ENCODE measurements at places on chromosomes 1 and 21.

GRCh38 chr1:78052685-78053405 lies 7.1 kb downstream of the GIPC2 start:
- DNase-seq, result no peak

GRCh38 chr1:75310067-75310466 lies 175.9 kb downstream of the LHX8 start:
- no peak for DNase-seq

DNA sequence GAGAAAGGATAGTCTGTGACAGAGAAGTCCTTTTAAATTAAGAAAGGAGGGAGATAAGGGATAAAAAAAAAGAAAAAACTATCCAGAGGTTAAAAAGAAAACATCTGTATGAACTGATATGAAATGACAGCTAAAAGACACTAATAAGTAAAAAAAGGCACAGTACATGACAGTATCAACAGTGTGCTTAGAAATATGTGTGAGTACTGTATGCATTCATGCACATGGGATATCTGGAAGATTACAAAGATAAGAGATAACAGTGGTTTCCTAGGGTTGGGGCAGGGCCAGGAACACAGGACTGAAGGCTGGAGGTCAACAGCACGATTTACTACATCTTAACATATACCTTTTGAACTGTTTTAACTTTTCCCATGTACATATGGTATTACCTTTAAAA lies 13.3 kb downstream of the PTP4A2 start:
- DNase-seq, result no peak

- peak; percentile 0 for DNase-seq
These were observed 76.3 kb downstream of the NPHP4 start for GRCh38 chr1:5915587-5916571.

DNA sequence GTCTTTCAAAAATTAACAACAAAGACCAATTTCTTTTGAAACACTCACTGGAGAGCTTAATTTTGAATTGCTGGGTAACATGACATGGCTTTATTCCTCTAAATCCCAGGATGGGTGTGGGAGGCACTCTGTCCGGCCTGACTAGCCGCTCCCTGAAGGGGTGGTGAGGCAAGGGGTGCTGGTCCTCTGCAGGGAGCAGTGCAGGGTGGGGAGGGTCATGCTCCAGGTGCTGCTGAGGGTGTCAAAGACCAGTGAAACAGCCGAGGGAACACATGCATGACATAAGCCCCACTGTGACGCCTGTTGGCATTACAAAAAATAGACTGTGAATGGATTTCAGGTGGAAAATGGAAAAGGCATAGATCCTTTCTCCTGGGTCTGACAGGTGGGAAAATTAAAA lies 223.7 kb downstream of the VAV3 start:
- DNase-seq, result no peak

DNA sequence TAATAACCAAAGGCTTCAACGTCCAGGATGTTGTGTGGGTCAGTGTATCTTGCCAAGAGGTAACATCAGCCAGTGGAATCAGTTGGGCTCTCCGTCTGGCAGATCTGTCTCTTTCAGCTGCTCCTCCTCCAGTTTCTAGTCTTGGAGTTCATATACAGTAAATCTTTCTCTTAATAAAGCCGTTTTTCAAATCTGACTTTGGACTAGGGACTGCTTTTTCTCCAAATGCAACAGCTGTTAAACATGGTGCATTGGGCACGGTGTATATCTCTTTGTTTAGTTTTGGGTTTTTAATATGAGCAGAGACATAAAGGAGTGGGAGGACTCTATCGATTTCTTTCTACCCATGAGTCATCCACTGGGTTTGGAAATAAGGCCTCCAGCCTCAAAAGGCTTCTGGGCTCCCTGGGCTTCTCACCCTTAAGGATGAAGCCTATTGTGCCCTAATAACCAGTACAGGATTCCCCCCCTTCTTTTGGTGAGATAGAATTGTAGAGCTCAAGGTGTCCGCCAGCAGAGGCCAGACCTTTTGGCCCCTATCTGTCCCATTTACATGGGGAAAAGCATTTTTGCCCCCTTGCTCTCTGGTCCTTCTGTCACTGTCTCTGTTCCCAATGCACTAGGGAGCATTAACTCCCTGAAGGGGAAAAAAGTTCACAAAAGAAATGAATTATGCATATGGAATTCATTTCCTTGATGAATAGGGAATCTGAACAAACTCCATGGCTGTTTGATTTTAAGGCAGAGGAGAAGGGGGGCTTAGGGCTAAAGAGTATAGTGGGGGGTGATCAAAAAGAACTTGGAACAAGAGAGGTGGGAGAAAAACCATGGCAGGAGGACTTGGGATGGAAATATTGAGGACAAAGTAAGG lies 86.0 kb downstream of the PBX1 start:
- DNase-seq, result no peak

GRCh38 chr1:70685300-70686286 lies 274.5 kb downstream of the CTH start:
- DNase-seq, result peak; percentile 27

- DNase-seq, result no peak
These were observed 749 bp upstream of the LRIG2 start for GRCh38 chr1:113072141-113072756.

DNA sequence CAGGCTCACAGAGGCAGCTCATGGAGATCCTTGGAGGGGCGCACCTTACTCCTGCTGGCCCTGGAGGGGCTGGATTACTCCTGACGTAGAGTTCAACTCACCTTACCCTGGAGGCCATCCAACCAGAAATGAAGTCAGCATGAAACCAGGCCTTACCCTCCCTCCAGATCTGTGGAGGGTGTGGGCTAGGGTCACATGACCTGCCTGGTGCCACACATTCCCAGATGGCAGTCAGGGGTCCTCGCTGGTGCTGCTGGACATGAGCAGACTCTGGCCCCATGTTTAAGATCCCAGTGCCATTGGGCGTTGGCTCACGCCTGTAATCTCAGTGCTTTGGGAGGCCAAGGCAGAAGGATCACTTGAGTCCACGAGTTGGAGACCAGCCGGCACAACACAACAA lies 4.5 kb downstream of the C21orf58 start:
- DNase-seq, result no peak

GRCh38 chr1:12052008-12052573 lies 11.0 kb upstream of the TNFRSF8 start:
- no peak for DNase-seq

- no peak for DNase-seq
These were observed 16.6 kb upstream of the ESRRG start for GRCh38 chr1:216739793-216740192.

- DNase-seq, result no peak
These were observed 777.5 kb upstream of the ADGRL2 start for GRCh38 chr1:81023187-81023724.

GRCh38 chr1:21414015-21414414 lies 25.9 kb upstream of the NBPF3 start:
- no peak for DNase-seq

- DNase-seq, result no peak
These were observed 61.2 kb downstream of the TP53BP2 start for GRCh38 chr1:223784541-223784940.

DNA sequence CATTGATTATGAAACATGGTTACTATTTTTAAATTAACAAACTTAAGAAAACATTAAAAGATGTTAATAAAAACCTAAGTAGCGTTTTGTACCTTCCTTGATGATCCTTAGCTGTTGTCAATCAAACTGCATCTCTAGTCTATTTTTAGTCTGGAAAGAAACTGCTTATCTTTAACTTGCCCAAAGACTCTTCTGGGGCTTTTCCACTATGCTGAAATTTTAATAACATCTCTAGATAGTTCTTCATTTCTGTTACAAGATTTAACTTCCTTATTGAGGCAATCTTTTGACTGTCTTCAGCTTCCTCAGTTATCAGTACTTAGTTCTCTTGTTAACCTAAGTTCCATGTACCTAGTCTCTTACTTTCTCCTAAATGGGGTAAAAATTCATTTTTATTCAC lies 135.9 kb upstream of the HMCN1 start:
- no peak for DNase-seq

- no peak for DNase-seq
These were observed 129.7 kb upstream of the ZBTB40 start for GRCh38 chr1:22321917-22322316.

GRCh38 chr1:151289991-151290708 lies 8.1 kb downstream of the ZNF687 start:
- no peak for DNase-seq

GRCh38 chr1:78176448-78176847 lies 130.7 kb downstream of the GIPC2 start:
- DNase-seq, result peak; percentile 11

- DNase-seq, result peak; percentile 34
These were observed 10.9 kb downstream of the MORC3 start for GRCh38 chr21:36330904-36331303.

DNA sequence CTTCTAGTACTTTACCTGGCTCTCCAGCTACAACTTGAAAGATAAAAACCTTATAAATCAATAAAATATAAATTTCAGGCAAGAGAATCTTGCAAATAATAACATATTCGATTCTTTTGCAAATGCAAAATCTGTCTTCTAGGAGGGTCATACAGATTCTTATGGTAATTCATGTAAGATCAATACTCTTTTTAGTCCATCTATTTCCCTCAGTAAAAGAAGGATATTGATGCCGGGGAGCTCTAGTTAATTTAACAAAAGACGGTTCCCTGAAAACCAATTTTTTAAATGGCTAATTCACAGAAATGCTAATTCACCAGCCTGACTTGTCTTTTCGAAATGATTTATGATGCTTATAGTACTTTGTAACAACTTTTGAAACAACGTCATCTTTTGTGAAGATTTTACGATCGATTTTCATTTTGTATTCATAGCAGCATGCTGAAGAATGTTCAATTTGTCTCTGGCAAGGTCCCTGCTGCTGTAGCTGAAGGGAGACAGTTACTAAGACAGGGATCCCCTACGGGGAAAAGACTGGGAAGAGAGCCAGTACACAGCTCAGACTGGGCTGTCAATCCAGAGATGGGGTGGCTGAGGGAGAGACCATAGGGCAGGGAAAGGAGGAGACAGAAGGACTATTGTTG lies 90.6 kb upstream of the SPAG17 start:
- no peak for DNase-seq

DNA sequence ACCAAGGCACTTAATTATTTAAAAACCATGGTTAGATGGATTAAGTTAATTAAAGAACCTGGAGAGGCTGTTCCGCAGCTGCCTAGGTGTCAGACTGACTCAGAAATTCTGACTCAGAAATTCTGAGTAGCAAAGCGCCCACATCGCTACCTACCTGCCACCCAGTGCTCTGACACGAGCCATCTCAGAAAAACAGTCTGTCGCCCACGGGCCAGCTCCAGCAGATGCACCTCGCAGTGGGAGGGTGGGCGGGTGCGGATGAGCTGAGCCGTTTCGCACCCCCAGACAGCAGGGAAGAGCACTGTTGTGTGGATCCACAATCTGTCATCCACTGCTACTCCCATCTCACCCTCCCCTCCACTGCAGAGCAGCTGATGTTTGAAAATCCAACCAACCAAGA lies 13.5 kb downstream of the KCNK1 start:
- DNase-seq, result no peak

Data from NCI-H774 (cell line).